ENCODE measurements at places on chromosomes 13 and 19. TPM values are rescaled to one million over a fixed set of nuclear protein-coding genes. Genes with fewer than 3 reads are reported as not detected.
A peak's percentile ranks its signal among the peaks of the same experiment; 100 is the strongest.

DNA sequence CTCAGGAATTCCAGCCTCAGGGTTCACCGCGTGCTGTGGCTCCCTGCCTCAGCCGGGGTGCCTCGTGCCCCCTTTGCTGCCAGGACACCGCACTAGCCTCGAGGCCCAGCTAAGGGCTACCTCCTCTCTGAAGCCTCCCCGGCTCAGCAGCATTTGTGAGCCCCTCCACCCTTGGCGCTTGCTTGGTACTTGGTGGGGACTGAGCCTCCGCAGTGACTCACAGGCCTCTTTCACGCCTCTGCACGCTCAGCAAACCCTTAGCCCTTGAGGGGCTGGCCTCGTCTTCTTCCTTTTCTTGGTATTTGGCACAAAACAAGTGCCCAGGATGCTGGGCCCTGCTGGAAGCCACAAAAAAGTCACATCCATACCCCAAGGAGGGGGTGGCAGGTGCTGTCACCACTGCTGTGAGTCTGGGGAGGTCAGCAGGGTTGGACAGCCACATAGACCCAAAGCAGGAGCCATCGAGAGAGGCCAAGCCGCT is 85.4 kb upstream of the TM9SF2 start:
- no peak overlapping the region for H3K27ac ChIP-seq
- peaks cover 24% of the 10 kb centered on the region for H3K27me3 ChIP-seq
- H3K36me3 ChIP-seq = no peaks in the 10 kb centered on the region
- no peak overlapping the region for H3K4me3 ChIP-seq

ANO8 gene
- total RNA-seq = 5.9 TPM

NLRP11 gene
- under 0.01 TPM for total RNA-seq

TBCB gene
- total RNA-seq = 173 TPM

DNA sequence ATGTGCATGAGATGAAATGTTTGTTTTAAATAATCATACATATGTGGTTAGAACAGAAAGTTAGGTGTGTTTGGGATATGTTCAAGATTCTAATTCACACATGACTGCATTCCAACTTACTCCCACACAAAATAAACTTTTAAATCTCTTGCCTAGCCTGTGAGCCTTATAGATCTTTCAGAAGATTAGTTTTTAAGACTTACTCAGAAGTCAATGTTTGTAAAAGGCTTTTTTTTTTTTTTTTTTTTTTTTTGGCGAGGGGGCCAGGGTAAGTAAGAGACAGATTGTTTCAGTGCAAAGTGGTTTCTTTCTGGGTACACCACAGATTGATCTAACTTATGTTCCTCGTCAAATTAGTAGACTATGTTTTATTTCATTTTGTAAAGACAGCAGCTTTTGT is 39.1 kb downstream of the GPR180 start:
- peaks cover 6% of the 10 kb centered on the region for H3K4me1 ChIP-seq
- no peaks in the 10 kb centered on the region for H3K36me3 ChIP-seq
- no peak for DNase-seq
- H3K27me3 ChIP-seq = no peaks in the 10 kb centered on the region
- no peak overlapping the region for H3K27ac ChIP-seq

GRCh38 chr19:29965492-29965891 is 23.5 kb downstream of the URI1 start:
- peaks cover 14% of the 10 kb centered on the region for H3K4me1 ChIP-seq
- peak; percentile 40 for DNase-seq
- H3K4me3 ChIP-seq = no peak overlapping the region
- peak overlapping the region; percentile 59 for H3K27ac ChIP-seq
- no peaks in the 10 kb centered on the region for H3K36me3 ChIP-seq

DNA sequence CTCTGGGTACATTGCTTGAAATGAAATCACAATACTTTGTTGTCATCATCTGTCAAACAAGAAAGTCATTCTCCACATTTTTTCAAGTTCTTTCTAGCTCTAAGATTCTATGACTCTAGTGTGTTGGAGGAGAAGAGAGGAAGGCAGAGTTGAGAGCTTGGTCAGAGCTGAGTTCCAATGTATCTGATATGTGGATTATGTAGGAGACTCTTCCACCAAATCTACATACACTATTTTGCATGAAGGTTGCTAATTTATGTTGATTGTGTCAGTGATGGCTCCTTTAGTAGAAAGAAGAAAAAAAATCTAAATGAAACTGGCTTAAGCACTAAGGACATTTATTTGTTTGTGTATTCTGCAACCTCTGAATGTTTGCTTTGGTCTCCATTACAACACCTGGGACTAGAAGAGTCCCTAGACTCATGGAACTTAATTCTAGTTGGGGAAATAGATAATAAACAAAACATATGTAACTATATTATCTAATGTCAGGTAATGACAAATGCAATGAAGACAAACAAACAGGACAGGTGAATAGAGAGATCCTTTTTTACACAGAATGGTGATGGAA is 691.9 kb downstream of the UQCRFS1 start:
- no peaks in the 10 kb centered on the region for H3K27me3 ChIP-seq

GRCh38 chr13:24683351-24683750 is 3.1 kb downstream of the ATP12A start:
- no peaks in the 10 kb centered on the region for H3K4me1 ChIP-seq
- H3K36me3 ChIP-seq = no peaks in the 10 kb centered on the region
- H3K27ac ChIP-seq = no peak overlapping the region
- H3K4me3 ChIP-seq = no peak overlapping the region
- H3K27me3 ChIP-seq = peaks cover 24% of the 10 kb centered on the region

NLRP9 gene
- total RNA-seq = not detected

DNA sequence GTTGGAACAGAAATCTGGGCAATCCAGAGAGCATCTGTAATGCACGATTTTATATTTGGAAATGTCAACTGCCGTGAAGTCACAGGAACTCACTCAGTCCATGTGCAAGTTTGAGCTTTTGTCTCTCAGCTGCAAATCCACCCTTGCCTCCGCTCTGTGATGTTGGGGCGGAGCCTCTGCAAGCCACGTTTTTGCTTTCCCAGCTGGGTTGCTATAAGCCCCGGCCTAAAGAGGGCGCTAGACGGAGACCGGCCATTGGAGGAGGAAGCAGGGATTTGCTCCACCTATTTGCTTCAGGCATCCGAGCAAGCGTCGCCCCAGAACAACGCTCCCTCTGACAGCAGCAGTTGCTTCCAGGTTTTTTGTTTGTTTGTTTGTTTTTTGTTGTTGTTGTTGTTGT is 56.2 kb downstream of the TRPM4 start:
- DNase-seq = no peak
- no peak overlapping the region for H3K27ac ChIP-seq
- H3K27me3 ChIP-seq = no peaks in the 10 kb centered on the region
- H3K4me3 ChIP-seq = no peak overlapping the region
- peaks cover 3% of the 10 kb centered on the region for H3K36me3 ChIP-seq

GRCh38 chr13:26401578-26402021 is 147.7 kb downstream of the CDK8 start:
- H3K27ac ChIP-seq = no peak overlapping the region
- H3K4me3 ChIP-seq = no peak overlapping the region
- H3K27me3 ChIP-seq = no peaks in the 10 kb centered on the region
- H3K4me1 ChIP-seq = no peaks in the 10 kb centered on the region
- DNase-seq = no peak
- H3K36me3 ChIP-seq = no peaks in the 10 kb centered on the region

GRCh38 chr13:103694471-103694870 is 628.3 kb upstream of the SLC10A2 start:
- H3K4me3 ChIP-seq = no peak overlapping the region
- no peak for DNase-seq
- H3K4me1 ChIP-seq = no peaks in the 10 kb centered on the region
- H3K27ac ChIP-seq = no peak overlapping the region
- no peaks in the 10 kb centered on the region for H3K27me3 ChIP-seq

GRCh38 chr13:60647547-60647946 is 250.5 kb downstream of the TDRD3 start:
- H3K36me3 ChIP-seq = no peaks in the 10 kb centered on the region
- H3K4me1 ChIP-seq = no peaks in the 10 kb centered on the region
- DNase-seq = no peak
- H3K4me3 ChIP-seq = no peak overlapping the region

- no peaks in the 10 kb centered on the region for H3K36me3 ChIP-seq
- H3K27ac ChIP-seq = no peak overlapping the region
- no peak for DNase-seq
- no peaks in the 10 kb centered on the region for H3K4me1 ChIP-seq
Observed at GRCh38 chr19:51615991-51616390, 14.2 kb downstream of the SIGLEC5 start.

DNA sequence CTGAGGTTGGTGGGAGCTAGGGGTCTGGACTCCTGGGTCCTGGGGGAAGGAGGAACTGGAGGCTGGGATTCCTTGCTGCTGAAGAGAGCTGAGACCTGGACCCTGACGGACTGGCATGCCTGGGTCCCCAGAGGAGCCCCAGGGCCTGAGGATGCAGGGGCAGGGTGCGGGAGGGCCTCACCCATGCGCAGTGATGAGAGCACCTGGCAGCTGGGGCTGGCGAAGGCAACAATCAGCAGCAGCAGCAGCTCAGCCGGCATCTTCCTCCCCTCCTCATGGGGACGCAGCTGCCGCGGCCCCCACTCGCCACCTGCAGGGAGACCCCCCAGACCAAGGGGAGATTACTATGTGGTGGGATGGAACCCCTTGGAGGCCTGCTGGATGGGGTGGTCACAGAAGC is 4.5 kb downstream of the GRIK5 start:
- no peaks in the 10 kb centered on the region for H3K36me3 ChIP-seq
- H3K27me3 ChIP-seq = peaks cover 31% of the 10 kb centered on the region
- no peaks in the 10 kb centered on the region for H3K4me1 ChIP-seq

- no peak overlapping the region for H3K4me3 ChIP-seq
- peaks cover 24% of the 10 kb centered on the region for H3K27me3 ChIP-seq
- no peak for DNase-seq
Observed at GRCh38 chr13:38685431-38685830, 1.4 kb upstream of the FREM2 start.

- DNase-seq = peak; percentile 21
- peak overlapping the region; percentile 53 for H3K4me3 ChIP-seq
- H3K27me3 ChIP-seq = no peaks in the 10 kb centered on the region
- H3K27ac ChIP-seq = no peak overlapping the region
- H3K4me1 ChIP-seq = peaks cover 2% of the 10 kb centered on the region
Observed at GRCh38 chr19:16001481-16002312, 52.9 kb downstream of the OR10H4 start.

DNA sequence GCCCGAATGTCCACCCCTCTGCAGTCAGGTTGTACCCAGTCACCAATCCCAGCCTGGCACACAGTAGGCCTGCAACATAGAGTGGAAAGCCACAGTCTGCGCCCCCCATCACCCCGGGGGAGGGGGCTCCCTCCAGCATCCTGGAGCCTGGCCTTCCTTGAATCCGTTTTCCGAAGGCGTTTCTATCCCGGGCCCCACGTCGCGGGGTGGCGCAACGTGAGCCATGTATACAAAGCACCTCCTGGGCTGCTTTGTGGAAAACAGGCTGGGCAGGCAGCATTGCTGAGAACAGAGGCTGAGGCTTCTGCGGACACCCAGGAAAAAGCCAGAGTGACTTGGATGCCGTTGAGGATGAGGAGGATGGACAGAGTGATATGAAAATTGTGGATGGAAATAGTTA is 103.3 kb upstream of the USP29 start:
- no peak overlapping the region for H3K4me3 ChIP-seq
- no peaks in the 10 kb centered on the region for H3K4me1 ChIP-seq
- H3K27me3 ChIP-seq = no peaks in the 10 kb centered on the region
- H3K36me3 ChIP-seq = no peaks in the 10 kb centered on the region

- peaks cover 44% of the 10 kb centered on the region for H3K4me1 ChIP-seq
- no peak overlapping the region for H3K4me3 ChIP-seq
- peaks cover 1% of the 10 kb centered on the region for H3K36me3 ChIP-seq
- H3K27me3 ChIP-seq = no peaks in the 10 kb centered on the region
Observed at GRCh38 chr19:5961969-5962945, 15.7 kb downstream of the RANBP3 start.

- no peak overlapping the region for H3K27ac ChIP-seq
- DNase-seq = no peak
- H3K4me1 ChIP-seq = no peaks in the 10 kb centered on the region
- no peaks in the 10 kb centered on the region for H3K36me3 ChIP-seq
- H3K27me3 ChIP-seq = no peaks in the 10 kb centered on the region
- no peak overlapping the region for H3K4me3 ChIP-seq
Observed at GRCh38 chr19:28322945-28323344, 890.0 kb downstream of the UQCRFS1 start.

GRCh38 chr19:33477781-33478180 is 43.8 kb downstream of the PEPD start:
- H3K36me3 ChIP-seq = no peaks in the 10 kb centered on the region
- H3K27ac ChIP-seq = no peak overlapping the region
- H3K27me3 ChIP-seq = no peaks in the 10 kb centered on the region
- H3K4me1 ChIP-seq = no peaks in the 10 kb centered on the region
- DNase-seq = peak; percentile 77

DNA sequence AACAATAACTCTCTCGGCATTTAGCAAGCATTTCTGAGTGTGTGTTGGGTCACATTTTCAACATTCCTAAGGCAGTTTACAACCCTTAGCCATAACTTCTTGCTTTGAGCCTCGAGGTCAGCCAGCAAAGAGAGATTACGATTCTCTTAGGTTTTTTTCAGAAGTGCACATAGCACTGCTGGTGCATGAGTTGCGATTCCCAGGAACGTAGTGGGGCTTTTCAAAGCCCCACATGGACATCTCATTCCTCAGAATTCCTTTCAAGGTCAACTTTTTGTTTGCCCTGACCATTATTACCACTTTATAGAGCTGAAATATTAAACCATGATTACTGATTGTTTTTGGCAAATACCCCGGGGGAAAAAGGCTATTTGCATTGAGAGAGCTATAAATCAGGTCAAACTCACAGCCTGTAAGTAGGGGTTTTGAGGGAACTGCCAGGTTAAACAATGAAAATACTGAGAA is 705.3 kb downstream of the GPC5 start:
- H3K27me3 ChIP-seq = no peaks in the 10 kb centered on the region
- H3K27ac ChIP-seq = no peak overlapping the region
- H3K36me3 ChIP-seq = no peaks in the 10 kb centered on the region
- peak; percentile 17 for DNase-seq
- H3K4me1 ChIP-seq = no peaks in the 10 kb centered on the region

DNA sequence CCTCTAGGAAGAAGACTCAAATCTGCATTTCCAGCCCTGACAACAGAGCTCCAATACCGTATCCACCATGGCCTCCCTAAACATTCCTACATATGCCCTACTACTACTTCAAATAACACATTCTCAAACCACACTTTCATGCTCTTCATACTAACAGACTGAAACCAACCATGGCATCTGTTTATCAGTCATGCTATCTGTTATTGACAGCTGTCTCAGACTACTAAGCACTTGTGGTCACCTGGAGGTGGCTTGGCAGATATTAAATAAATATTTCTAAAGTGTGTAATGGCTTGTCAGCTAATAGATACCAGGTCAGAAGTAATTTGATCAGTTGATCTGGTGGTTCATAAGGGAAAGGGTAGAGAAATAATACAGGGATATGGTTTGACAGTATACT is 489.1 kb downstream of the DIAPH3 start:
- H3K4me3 ChIP-seq = no peak overlapping the region
- H3K36me3 ChIP-seq = no peaks in the 10 kb centered on the region
- no peaks in the 10 kb centered on the region for H3K27me3 ChIP-seq
- H3K4me1 ChIP-seq = no peaks in the 10 kb centered on the region
- no peak overlapping the region for H3K27ac ChIP-seq

- no peaks in the 10 kb centered on the region for H3K4me1 ChIP-seq
- no peaks in the 10 kb centered on the region for H3K36me3 ChIP-seq
- H3K4me3 ChIP-seq = no peak overlapping the region
- peak; percentile 74 for DNase-seq
- H3K27ac ChIP-seq = no peak overlapping the region
- no peaks in the 10 kb centered on the region for H3K27me3 ChIP-seq
Observed at GRCh38 chr19:56253737-56254136, 18.8 kb upstream of the EDDM13 start.

ZNF490 gene
- total RNA-seq = 8.0 TPM

- no peak overlapping the region for H3K4me3 ChIP-seq
- no peaks in the 10 kb centered on the region for H3K4me1 ChIP-seq
- H3K27me3 ChIP-seq = no peaks in the 10 kb centered on the region
- H3K36me3 ChIP-seq = no peaks in the 10 kb centered on the region
- DNase-seq = no peak
- no peak overlapping the region for H3K27ac ChIP-seq
Observed at GRCh38 chr13:43564952-43565351, 221.8 kb downstream of the ENOX1 start.
